Dermis microvascular lymphatic vessel endothelial cell (primary cell): ENCODE measurements at places on chromosomes 1 and 21. TPM values are rescaled to one million over a fixed set of nuclear protein-coding genes. Genes with fewer than 3 reads are reported as not detected.

Gene CA14
- total RNA-seq: not detected in 2 replicates

Gene FAM110D
- 4.1 and 7.1 TPM in 2 replicates for total RNA-seq

Gene TCHH
- under 0.01 TPM in 2 replicates for total RNA-seq

Gene CYP4B1
- not detected in 2 replicates for total RNA-seq

Gene RPS27
- total RNA-seq: 1,374 and 1,459 TPM in 2 replicates

Gene CHAF1B
- total RNA-seq: 1.6 and 3.3 TPM in 2 replicates
